ENCODE measurements at places on chromosomes 12 and 14.

DNA sequence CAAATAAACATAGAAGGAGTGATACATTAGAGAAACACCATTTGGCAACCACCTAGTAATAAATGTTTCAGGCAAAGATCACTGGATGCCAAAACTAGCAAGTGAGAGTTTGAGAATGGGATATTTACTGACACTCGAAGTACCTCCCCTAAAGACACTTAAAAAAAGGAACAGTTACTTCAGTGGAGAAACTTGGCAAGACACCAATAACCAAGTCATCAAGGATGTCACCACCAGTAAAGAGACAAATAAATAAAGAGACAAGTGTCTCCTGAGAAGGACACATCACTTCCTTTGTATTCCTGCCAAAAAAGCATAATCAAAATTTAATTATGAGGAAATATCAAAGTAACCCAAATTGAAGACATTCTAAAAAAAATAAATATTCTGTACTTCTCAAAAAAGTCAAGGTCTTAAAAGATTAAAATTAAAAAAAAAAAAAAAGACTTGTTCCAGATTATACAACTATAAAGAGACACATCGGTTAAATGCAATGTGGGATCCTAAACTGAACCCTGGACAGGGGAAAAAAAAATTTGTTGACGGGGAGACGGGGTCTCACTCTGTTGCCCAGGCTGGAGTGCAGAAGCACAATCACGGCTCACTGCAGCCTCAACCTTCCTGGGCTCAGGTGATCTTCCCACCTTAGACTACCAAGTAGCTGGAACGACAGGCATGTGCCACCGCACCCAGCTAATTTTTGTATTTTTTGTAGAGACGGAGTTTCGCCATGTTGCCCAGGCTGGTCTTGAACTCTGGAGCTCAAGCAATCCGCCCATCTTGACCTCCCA lies 26.4 kb downstream of the TM7SF3 start:
- DNase-seq = no peak

DNA sequence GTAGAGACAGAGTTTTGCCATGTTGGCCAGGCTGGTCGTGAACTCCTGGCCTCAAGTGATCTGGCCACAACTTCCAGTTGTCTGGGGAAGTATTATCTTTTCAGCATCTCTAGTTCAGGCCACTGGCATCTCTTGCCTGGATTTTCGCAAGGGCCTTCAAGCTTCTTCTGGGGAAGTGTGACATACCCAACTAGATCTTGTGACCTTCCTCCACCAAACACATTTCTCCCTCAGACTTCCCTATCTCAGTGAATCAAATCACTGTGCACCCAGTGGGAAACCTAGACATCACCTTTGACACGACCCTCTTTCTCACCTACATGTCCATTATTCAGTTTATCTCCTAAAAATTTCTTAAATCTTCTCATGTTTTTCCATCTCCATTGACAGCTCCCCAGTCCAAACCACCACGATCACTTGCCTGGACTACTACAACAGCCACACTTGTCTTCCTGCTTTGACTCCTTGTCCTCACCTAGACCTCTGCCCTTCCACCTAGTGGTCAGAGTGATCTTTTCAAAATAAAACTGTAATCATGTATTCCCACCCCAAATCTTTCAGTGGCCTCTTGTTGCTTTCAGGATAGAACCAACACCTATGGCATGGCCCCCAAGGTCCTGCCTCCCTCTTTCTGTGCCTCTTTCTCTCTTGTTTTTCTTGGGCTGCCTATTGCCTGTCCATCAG lies 3.3 kb downstream of the EEF1AKMT3 start:
- no peak for DNase-seq

- DNase-seq = no peak
Measured at GRCh38 chr12:3333583-3333982, 157.4 kb upstream of the PRMT8 start.

DNA sequence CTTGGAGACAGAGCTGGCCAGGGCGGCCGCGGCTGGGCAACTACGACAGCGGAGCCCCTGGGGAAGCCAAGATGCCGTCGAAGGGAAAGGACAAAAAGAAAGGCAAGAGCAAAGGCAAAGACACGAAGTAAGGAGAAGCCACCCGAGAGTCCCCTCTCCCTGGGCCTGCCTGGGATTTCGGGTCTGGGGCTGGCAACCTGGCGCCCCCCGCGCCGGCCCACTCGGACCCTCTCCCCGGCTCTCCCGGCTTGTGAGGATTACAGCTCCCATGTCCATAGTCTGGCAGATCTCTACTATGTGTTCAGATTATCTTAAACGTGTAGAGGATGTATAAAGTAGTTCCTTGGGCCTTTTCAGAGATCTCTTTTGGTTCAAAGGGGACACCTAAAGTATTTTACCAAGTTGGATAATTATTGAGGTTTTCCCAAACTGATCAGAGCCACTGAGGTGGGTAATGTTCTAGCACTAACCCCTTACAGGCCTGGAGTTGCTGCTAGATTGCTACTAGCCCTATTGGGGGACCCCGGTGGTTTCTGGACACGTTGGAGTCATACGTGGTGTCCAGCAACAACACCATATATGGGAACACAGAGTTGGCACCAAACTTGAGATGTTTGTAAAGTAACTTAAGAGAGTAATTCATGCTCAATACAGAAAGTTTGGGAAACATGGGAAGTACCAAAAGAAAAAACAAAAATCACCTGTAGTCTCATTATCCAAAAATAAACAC lies 424 bp downstream of the BBOF1 start:
- no peak for DNase-seq

DNA sequence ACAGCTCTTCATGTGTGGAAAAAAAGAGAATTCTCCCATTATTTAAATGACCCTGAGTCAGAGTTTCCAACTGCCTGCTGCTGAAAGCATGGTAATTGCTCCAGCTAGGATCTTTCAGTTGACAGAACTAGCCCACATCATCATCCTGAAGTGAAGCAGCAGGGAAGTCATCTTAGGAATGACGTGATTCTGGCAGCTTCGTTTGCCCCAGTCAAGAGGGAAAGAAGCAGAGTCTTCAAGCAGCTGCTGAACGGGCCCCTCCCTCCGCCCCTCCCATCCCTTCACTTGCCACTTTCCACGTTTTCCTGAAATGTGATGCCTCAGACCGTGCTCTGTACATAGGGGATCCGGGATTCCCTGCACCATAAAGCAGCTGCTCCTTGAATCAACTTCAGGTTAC lies 455.0 kb upstream of the TMEM132C start:
- DNase-seq = no peak

GRCh38 chr12:63151623-63152320 lies 771 bp upstream of the AVPR1A start:
- DNase-seq = no peak

- no peak for DNase-seq
Measured at GRCh38 chr12:41552588-41552987, 364.5 kb downstream of the PDZRN4 start.

GRCh38 chr14:68146818-68147217 lies 327.2 kb downstream of the RAD51B start:
- no peak for DNase-seq

- DNase-seq = no peak
Measured at GRCh38 chr12:2011643-2012607, 7.7 kb upstream of the DCP1B start.

GRCh38 chr14:92737206-92737605 lies 11.2 kb downstream of the LGMN start:
- DNase-seq = no peak

- no peak for DNase-seq
Measured at GRCh38 chr12:131432532-131433260, 278.2 kb upstream of the SFSWAP start.

DNA sequence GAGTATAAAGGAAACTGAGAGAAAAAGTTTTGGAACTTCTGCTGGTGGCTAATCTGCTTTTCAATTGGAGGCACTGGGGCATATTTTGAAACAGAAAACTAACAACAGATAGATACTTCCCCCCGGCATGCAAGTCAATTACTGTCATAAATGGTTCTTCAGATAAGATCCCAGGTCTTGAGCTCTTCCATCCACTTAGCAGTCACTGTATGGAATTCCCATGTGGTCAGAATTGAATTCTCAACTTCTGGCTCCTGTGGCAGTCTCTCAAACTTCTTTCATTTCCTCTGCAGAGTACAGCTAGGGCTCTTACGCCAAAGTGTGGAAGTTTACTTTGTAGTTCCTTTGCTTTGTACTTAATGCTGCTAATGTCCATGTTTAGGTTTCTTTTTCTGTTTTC lies 452.2 kb downstream of the IPO8 start:
- no peak for DNase-seq

DNA sequence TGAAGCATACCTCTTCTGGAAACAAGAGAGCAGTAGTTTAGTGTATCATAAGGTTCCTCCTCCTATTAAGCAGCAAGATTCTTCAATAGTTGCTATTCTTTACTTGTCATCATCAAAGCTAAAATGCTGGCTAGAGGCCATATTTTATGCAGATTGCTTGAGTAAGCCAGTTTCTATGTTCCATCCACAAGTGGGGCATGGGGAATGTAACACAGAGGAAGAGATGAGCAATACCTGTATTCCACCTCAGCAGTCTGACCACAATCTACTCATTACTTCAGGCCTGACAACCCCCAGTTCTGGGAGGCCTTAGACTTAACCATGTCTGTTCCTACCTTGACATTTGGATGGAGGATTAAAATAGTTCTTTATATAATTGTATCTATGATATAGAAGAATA lies 423.6 kb downstream of the BTG1 start:
- DNase-seq = no peak

DNA sequence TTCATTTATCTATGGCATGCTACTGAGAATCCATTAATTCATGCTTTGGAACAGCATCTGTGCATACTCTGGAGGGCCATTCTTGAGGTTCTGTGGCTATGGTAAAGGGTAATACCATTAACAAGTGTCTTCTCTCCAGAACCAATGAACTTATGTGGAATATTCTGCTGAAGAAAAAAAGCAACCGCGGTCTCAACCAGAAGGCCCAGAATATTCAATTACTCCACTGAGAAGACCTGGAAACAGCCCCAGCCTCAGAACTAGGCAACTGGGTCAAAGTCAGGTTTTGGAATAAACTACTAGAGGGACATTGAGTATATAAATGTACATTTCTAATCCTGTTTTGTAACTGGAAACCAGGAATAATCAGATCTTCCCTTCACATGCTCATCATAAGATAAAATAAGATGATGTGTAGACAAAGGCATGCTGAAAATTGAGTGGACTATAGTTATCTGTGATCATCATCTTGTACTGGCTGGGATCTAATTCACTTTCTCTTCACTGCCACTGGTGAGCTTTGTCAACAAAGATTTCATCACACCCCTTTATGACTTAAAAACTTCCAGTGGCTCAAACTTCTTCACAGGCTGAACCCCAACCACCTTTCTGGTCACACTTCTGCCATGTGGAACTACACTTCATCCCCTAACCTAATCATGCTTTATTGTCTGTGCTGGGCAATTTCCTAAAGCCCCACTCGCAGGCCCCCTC lies 6.0 kb downstream of the SPTB start:
- DNase-seq = no peak

DNA sequence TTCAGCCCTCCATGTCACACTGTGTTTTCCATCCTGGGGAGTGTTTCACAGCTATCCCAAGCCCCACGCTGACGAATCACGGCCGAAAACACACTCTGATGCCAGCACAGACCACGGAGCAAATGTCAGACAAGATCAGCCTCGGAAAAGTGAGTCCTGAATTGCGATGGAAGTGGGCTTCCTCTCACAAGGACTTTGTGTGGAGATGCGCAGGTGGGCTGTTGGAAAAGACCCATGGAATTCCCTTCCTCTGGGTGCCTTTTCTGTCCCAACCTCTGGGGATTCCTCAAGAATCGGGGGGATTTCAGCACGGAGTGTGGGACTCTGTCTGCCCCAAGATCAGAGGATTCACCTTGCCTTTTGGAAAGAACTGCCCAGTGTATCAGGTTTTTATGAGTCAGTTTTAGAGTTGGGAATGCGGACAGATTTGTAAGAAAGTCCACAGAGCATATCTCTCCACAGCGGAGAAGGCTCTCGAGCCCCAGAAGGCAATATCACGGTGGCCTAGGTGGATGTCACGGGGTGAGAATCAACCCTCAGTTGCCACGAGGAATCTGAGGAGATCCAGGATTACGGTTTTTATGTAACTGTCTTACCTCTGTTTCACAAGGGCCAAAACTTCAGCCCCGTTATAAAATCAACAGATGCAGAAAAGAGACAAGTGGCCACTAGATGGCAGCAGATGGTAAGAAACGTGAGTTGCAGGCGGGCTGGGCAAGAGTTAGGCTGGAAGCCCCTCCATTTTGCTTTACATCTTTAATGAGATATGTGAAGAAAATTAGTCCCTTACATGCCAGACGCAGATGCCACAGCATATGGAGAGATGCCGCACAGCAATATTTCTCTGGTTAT lies 201.9 kb downstream of the DAD1 start:
- DNase-seq = no peak

GRCh38 chr14:99850709-99851108 lies 57.5 kb downstream of the EML1 start:
- DNase-seq = no peak

GRCh38 chr14:87877877-87878276 lies 115.1 kb downstream of the GALC start:
- no peak for DNase-seq

GRCh38 chr14:65414961-65415589 lies 2.5 kb downstream of the FUT8 start:
- DNase-seq = no peak

GRCh38 chr14:41608681-41609390 lies 2.2 kb downstream of the LRFN5 start:
- no peak for DNase-seq

GRCh38 chr12:53051058-53051880 lies 1.4 kb downstream of the TNS2 start:
- DNase-seq = no peak

- DNase-seq = no peak
Measured at GRCh38 chr12:92442782-92443181, 260.0 kb upstream of the PLEKHG7 start.

GRCh38 chr12:32402946-32403345 lies 3.6 kb downstream of the FGD4 start:
- DNase-seq = no peak

GRCh38 chr12:16573398-16574077 lies 32.4 kb downstream of the LMO3 start:
- DNase-seq = no peak

DNA sequence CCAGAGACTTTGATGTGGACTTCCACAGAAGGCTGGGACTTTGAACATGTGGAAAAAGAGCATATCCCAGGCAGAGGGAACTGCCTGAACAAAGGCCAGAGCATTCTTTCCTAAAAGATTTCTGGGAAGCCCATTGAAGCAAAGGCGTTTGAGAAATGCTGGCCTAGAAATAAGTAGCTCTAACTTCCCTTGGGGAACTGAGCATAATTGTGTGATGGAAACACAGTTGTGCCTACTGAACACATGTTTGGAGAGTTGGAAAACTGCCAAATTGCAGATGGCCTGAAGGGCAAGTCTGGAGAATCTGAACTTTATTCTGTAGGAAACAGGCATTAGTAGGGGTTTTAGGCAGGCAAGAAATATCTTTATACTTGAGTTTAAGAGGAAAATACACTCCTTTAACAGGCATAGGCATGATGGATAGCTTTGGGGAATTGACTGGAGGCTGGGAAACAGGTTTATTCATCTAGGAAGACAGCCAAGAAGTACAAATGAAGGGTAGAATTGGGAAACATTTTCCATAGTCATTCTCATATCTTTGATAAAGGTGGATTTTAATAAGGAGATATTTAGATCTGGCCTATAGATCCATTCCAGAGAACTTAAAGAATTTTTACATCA lies 134.1 kb downstream of the TPH2 start:
- no peak for DNase-seq

Data from stimulated activated CD8-positive, alpha-beta memory T cell treated with anti-CD3 and anti-CD28 coated beads, Interleukin-4, amount 100 ng/mL, for 4 hours (primary cell).